ENCODE measurements at places on chromosomes 5 and 9.

DNA sequence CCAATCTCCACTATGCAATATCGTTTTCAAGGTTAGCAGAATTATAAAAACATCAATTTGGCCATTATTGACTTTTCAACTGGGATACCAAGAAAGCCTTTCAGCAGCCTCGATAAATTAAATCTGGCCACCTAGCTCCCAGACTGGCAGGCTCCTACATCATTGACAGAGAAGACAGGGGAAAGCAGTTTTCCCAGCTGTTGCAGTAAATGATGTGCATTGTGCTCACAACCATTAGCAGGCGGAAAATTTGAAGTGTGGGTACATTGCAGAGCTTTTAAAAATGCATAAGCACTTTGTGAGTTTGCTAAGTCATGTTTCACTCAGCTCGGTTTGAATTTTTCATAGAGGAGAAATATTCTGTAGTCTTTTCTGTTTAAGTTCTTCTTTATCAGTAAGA, 297.9 kb downstream of the KCTD16 start:
- no peak for DNase-seq

DNA sequence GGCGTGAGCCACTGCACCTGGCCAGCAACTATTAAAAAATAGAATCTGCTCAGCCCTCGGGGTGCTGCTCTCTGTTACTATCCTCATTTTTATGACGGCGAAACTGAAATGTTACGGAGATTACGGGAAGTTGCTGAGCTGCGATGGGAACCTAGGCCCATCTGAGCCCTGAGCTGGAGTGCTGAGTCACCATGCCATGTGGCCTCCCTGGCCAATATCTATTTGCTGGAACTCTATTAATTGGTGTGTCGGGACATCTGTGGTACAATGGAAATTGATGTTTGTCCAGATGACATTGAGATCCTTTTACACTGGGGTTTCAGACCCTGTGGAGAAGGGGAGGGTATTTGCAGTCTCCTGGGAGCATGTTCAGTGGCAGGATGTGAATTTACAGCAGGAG, 8.1 kb downstream of the PRDM12 start:
- no peak for DNase-seq

GRCh38 chr5:6849316-6850105, 136.3 kb downstream of the TENT4A start:
- DNase-seq = no peak

DNA sequence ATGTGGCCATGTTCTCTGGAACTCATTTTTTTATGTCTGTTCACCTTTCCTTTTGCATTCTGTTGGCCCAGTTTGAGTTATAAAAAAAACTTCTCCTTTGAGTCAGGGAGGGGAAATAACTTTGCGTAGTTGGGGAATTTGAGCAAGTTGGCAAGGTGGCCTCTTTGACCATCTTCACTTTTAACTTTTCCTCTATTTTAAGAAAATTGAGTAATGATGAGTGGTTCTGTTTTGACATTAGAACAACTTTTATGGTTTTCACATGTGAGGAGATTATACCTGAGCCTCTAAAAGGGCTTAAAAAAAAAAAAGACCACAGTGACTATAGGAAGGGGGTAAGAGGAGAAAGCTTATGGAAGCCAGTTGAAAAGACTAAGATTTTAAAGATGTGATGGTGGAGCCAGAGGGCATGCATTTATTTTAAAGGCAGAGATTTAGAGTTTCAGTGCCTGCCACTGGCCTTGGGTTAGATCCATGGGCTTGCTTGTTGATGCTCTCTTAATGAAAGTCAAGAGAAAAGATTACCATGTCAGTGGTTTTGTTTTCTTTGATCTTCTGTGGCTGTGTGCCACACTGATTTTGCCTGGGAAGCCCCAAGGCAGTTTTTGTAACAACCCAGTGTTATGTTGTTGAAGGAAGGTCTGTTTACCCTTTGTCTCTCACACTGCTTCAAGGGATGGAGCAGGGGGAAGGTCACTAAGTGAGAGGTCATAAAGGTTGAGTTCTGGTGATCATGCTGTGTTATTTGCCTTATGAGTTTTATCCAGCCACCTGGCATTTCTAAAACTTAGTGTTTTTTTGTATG, 219.7 kb upstream of the CD180 start:
- peak; percentile 18 for DNase-seq

- no peak for DNase-seq
These were observed 8.9 kb downstream of the NR2F1-AS1 start for GRCh38 chr5:93572101-93572607.

- DNase-seq = peak; percentile 66
These were observed 76.7 kb downstream of the GRAMD2B start for GRCh38 chr5:126499853-126500342.

- DNase-seq = no peak
These were observed 49.7 kb downstream of the BASP1 start for GRCh38 chr5:17267106-17267505.

DNA sequence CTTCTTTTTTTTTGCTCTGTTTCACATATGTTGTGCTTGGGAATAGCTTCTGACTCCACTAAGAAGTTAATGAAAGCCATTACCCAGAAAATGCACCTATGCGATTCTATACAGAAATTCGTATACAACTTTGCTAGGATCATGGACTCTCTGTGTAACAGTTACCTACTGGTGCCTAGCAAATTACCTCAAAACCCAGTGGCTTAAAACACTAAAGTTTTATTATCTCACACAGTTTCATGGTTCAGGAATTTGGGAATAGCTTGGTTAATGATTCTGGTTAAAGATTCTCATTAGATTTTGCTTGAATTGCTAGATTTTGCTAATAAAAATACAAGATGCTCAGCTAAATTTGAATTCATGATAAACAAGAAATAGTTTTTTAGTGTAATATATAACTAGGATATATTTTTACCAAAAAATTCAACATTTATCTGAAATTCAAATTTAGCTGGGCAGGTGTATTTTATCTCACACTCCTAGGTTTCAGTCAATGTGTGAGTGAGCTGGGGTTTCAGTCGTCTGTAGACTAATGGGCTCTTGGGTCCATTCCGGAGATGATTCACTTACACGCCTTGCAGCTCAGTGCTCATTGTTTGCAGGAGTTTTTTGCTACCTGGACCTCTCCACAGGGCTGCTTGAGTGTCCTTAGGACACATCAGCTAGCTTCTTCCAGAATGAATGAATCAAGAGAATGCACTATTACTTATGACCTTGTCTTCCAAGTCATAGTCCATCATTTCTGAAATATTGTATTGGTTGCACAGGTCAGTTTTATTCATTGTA, 75.1 kb downstream of the MROH2B start:
- DNase-seq = no peak

DNA sequence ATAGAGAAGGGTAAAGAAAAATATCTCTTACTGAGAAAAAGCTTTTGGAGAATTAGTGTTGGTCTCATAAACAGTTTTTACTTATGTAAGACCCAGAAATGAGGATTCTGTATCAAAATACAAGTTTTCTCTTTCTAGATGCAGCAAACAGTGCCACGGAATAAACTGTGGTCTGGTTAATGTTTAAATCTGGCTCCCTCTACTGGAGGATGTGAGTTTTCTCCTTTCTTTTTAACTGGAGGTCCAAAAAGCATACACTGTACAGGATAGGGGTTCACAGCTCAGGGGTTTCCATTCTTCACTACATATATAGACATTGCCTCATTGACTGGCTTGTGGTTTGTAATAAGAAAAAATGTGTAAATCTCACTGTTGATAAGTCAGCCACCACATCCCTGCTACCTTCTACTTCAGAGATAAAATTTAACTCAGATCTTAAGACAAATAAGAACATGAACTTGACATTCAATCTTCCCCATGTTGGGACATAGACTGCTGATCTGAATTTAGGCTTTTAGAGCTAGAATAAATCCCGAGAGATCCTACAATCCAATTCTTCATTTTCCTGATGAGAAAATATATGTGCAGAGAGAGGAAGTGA, 98.9 kb downstream of the CFAP95 start:
- DNase-seq = peak; percentile 48

- no peak for DNase-seq
These were observed 6.3 kb upstream of the NR5A1 start for GRCh38 chr9:124513376-124513994.

DNA sequence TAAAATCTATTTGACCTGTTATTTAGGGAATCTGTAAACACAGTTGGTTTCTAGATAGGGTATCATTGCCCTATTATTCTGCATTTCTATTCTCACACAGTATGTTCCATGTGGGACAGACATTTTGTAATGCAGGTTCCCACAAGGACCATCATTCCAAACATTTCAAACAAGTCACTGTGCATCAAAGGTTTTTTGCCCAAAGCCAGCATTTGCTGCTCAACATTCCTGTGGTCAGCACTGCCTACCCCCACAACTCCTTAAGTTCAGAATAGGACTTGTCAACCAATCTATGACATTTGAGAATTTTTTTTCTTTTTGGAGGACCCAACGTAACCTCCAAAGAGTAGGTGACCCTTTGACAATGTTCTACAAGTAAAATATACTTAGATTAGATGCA, 95.7 kb downstream of the LPAR1 start:
- DNase-seq = no peak

- no peak for DNase-seq
These were observed 69.7 kb downstream of the GHR start for GRCh38 chr5:42492974-42493373.

DNA sequence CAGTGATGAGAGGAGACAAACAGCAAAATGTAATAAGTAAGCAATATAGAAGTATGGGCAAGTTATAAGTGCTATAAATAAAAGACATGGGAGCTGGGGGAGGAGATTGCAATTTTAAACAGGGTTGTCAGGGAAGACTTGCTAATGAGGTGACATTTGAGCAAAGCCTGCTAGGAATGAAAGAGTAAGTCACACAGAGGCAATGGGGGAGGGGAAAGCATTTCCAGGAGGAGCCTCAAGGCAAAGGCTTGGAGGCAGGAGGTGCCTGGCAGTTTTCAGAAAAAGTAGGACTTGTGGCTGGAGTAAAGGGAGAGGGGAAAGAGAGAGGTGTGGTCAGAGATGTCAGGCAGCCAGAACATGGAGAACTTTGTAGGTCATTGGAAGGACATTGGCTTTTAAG, 124.4 kb upstream of the NMUR2 start:
- DNase-seq = no peak

DNA sequence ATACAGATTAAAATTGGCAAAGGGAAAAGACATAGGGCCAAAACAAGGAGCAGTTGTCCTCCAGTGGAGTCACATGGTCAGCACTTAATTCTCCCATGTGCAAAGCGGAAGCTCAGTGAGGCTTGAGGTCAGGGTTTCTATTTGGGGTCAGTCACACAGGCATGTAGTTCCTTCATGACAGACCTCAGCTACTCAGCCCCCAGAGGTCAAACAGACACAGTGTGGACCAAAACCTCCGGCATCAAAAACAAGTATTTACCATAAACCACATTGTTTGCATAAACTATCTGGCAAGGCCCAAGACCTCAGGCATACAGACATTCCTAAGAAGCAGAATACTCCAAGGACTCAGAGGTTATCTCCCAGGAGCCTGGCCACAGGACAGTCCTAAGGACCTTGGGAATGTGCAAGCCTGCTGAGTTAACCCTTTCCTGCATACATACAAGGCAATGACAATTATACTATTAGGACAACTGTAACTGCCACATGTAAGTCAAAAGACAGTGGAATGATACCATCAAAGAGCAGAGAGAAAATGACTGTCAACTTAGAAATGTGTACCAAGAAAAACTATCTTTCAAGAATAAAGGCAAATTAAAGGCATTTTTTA, 28.7 kb upstream of the FNIP1 start:
- DNase-seq = no peak

DNA sequence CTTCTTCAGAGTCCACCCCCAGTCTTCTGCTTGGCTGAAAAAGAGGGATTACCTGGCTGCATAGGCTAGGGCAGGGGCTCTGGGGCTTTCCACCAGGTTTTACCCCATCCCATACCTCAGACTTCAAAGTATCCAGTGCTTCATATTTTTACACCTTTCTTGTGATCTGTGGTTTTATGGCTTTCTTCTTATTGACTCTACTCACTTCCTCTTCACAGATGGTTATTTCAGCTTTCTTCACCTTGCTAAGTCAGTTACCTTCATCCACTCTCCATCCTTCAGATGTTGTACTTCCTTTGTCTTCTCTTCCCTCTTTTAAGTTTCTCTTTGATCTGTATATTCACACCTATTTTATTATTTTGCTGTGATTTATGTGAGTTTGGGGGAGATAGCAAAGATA, 104.3 kb downstream of the GRIA1 start:
- no peak for DNase-seq

DNA sequence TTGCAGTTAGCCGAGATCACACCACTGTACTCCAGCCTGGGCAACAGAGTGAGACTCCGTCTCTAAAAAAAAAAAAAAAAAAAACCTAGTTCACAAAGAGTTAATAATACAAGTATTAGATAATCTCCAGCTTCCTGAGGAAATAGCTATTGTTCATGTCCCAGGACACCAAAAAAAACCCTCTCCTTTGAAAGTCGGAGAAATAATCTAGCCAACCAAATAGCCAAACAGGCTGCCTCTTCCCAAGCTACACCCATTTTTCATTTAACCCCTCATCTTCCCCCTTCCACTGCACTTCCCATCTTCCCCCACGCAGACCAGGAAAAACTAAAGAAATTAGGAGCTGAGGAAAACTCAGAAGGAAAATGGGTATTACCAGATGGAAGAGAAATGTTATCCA, 23.6 kb downstream of the CNOT8 start:
- no peak for DNase-seq

DNA sequence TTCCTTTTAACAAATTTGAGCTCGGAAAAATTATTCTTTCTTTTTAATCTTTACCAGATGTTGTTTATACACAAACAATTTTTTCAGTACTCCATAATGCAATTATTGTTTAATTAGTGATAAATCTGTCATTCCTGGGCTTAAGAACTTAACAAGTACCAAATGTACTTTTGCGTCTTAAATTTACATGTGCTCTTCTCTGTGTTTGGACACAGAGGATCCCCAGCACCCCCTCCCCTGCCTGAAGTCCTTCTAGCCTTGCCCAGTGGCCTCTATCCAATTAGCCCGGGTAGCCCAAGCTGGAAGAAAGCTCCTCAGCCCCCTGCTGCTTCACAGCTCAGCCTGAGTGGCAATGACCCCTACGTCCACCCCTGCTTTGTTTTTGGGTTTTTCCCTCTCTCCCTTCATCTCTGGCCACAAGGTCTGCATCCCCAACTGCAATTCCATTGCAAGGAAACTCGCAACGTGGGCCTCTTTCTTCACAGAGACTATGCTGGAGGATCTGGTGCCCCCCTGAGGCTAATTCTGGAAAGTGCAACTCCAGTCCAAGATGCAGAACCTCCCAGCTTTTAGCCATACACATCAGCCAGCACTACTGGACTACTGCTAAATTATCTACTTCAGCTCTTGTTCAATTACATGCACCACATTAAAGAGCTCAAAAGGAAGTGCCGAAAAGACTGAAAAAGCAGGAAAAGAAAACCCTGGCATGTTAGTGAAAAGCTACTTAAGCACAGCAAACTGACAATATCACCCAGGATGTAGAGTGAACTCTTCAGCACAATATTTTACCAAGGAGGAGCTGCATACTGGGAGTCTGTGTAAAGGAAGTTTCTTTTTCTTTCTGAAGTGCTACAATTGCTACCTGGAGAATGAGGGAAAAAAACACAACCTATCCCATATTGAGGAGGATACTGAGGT, 186.2 kb downstream of the FANCC start:
- peak; percentile 45 for DNase-seq
